Muscle of leg (tissue), 16 donors: ENCODE measurements at places on chromosomes 16 and 17. TPM values are rescaled to one million over a fixed set of nuclear protein-coding genes. Genes with fewer than 3 reads are reported as not detected.

DNA sequence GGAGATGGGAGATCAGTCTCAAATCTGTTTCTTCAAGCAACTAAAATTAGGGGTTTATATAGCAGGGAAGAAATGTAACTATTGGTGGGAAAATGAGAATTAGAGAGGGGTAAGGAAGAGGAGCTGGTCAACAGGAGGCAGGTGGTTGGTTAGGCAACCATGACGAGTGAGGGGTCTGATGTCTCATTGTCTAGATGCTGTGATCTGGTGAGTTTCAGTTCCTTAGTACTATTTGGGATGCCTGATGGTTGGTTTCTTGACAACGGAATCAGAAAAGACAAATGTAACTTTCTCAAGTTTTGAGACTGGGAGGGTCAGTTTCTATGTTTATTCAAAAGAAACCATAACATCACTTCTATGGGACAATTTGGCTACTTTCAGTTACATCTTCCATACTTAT lies 415.3 kb upstream of the C16orf82 start:
- no peak for DNase-seq

- no peak for DNase-seq
Observed at GRCh38 chr16:85594978-85595661, 18.0 kb upstream of the GSE1 start.

The SPHK1 gene
- 2.4 TPM for polyA plus RNA-seq

DNA sequence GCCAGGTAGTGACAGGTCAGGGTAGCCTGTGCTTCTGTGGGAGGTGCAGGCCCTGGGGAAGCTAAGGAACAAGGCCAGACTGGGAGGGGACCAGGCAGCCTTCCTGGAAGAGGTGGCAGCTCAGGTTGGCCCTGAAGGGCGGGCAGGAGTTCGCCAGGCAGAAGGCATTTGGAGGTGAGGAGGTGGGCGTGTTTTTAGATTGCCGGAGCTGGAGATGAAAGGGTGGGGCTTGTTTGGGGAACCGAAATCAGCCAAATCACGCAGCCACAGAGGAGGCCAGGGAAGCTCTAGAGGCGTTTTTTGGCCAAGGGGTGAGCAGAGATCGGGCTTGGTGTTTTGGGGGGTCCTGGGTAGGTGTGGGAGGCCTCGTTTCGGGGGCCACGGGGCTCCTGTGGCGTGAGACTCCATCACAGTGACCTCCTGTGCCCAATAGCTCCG lies 7.6 kb downstream of the ADCY7 start:
- no peak for DNase-seq

The P2RX5 gene
- 19.9 TPM for polyA plus RNA-seq

The C16orf92 gene
- polyA plus RNA-seq, result not detected

DNA sequence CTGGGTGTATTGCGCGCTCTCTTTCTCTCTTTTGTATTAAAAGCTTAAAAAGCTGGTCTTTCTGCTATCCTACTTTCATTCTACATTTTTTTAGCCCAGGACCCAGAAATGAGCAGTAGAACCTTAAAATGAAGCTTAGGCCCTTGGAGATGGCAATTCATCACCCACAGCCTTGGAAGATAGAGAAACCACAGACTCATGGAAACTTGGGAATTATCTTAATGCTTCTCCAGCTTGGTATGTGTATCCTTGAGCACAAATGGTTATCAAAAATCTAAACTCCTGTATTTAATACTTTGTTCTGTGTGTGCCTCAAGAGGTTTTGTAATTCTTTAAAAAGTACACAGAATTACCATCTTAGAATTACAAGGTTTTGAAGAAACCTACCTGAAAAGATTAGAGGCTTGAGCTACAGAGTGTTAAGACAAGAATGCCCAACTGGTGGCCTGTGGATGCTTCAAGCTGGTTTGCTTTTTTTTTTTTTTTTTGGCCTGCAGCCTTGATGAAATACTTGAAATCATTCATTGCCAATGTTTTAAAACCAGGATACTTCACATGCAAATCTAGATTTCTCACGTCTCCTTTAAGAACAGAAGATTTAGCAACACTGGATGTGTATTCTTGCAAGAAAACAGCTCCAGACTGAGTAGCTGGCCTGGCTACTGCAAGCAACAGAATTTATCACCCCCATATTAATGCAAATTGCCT lies 105.0 kb downstream of the XYLT1 start:
- no peak for DNase-seq
